ENCODE measurements at places on chromosomes 2 and 18. TPM values are rescaled to one million over a fixed set of nuclear protein-coding genes. Genes with fewer than 3 reads are reported as not detected.

PELI1 gene
- 11.1 TPM for total RNA-seq

STPG4 gene
- 0.20 TPM for total RNA-seq

OSGEPL1 gene
- 7.0 TPM for total RNA-seq

KIAA2012 gene
- total RNA-seq: not detected

HOXD3 gene
- 0.26 TPM for total RNA-seq

RAMP1 gene
- total RNA-seq: 3.7 TPM

RESP18 gene
- not detected for total RNA-seq

RRM2 gene
- 5.6 TPM for total RNA-seq

MTA3 gene
- total RNA-seq: 23.7 TPM

EN1 gene
- total RNA-seq: 0.91 TPM

MC2R gene
- total RNA-seq: not detected

LRATD1 gene
- total RNA-seq: 0.07 TPM

KCNIP3 gene
- total RNA-seq: 0.65 TPM

TCF23 gene
- not detected for total RNA-seq

GCG gene
- not detected for total RNA-seq

PDCD1 gene
- not detected for total RNA-seq

GLI2 gene
- total RNA-seq: 10.0 TPM

OTX1 gene
- not detected for total RNA-seq

SATB2 gene
- total RNA-seq: 11.7 TPM

CFC1 gene
- not detected for total RNA-seq

CCDC74B gene
- total RNA-seq: 5.0 TPM

FBXO48 gene
- 0.39 TPM for total RNA-seq

NABP1 gene
- total RNA-seq: 72.7 TPM

HK2 gene
- 113 TPM for total RNA-seq

MALL gene
- total RNA-seq: 48.5 TPM

CHRNG gene
- not detected for total RNA-seq

MAP3K19 gene
- total RNA-seq: not detected

MARCHF4 gene
- total RNA-seq: 8.0 TPM

SERPINB3 gene
- 0.07 TPM for total RNA-seq

UGT1A3 gene
- total RNA-seq: not detected

ASB18 gene
- not detected for total RNA-seq

GRHL1 gene
- 0.33 TPM for total RNA-seq

CYP1B1 gene
- total RNA-seq: 92.9 TPM

ANKRD62 gene
- total RNA-seq: not detected

SLC4A5 gene
- 0.30 TPM for total RNA-seq

CERKL gene
- not detected for total RNA-seq

SELENOI gene
- total RNA-seq: 15.8 TPM

SYT4 gene
- not detected for total RNA-seq

IL1F10 gene
- total RNA-seq: not detected

REG3A gene
- total RNA-seq: not detected

EFR3B gene
- 2.4 TPM for total RNA-seq

GALNT14 gene
- 5.3 TPM for total RNA-seq

All from smooth muscle cell of the pulmonary artery (primary cell).